HCT116 (cell line): ENCODE measurements at places on chromosomes 6 and 20. TPM values are rescaled to one million over a fixed set of nuclear protein-coding genes. Genes with fewer than 3 reads are reported as not detected.

GRCh38 chr6:63690221-63690620 lies 54.6 kb downstream of the PHF3 start:
- H3K36me3 ChIP-seq = peaks cover under 1% of the 10 kb centered on the region; the same call in 1 of the 2 replicates
- no peak overlapping the region for H3K27ac ChIP-seq
- peaks cover 9% of the 10 kb centered on the region for H3K4me1 ChIP-seq
- DNase-seq = no peak
- no peak overlapping the region for H3K4me3 ChIP-seq

DNA sequence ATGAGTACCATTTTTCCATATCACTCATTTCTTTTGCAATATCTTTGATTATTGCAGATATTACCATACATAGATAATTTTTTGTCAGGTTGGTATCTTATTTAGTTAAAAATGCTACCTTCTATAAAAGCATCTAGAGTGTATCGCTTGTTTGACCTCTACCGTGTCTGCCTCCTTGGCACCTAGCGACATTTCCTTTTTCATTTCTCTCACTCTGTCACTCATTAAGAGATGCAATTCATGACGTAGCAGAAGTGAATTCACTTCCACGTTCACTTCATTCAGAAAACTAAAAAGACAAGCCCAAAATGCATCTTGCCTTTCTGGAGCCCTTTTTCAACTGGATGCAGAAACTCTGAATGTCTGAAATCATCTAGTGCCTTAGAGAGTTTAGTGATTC lies 172.9 kb downstream of the MMS22L start:
- H3K27me3 ChIP-seq = no peaks in the 10 kb centered on the region
- no peak overlapping the region for H3K4me3 ChIP-seq
- no peaks in the 10 kb centered on the region for H3K4me1 ChIP-seq
- DNase-seq = no peak

DNA sequence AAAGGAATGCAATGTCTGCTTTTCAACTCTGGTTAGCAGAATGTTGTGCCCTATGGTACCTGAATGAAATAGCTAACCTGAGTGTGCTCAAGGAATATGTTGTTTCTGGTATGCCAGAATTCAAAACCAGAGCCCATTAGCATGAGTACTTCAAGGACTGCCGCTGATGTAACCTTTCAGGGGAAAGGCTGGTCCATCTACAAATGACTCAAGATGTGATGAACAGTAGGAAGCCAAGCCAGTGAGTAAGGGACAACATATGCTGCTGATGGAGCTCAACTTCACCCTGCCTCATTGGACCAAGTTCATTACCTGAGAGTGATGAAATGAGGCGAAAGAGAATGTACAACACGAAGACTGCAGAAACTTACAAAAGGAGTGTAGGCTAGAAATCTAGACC lies 95.7 kb upstream of the BMP2 start:
- H3K27ac ChIP-seq = no peak overlapping the region
- H3K4me3 ChIP-seq = no peak overlapping the region
- DNase-seq = no peak
- H3K36me3 ChIP-seq = no peaks in the 10 kb centered on the region

DNA sequence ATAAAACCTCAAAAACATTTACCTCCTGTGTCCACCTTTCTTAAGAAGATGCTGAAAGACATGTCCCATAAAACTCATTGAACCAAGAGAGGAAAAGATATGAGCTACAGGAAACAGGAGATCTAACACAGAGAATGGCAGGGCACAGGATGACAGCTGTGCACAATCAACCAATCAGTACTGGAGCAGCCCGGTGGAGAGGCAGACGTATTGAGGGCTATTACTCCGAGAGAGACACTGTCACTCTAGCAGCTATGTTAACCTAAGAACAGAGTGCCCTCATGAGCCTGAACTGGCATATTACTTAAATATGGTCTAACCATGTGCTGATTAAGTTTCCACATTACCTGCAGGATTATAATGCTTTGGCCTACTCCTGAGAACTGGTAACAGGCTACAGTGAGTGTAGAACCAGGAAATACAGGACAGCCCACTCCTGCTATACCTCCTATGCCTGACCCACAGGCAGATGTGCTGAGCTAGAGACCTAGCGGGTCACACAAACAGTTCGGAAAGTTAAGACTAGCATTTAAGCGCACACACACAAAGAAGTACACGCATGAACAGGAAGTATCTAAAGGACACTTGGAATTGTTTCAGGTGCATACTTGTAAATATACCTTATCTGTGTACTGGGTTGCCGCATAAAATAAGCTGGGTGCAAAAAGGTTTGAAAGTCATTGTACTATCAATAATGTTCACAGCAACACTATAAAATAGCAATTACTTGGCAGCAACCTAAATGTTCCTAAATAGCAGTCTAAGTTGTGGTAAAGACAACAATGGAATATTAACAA lies 199.3 kb upstream of the SHLD1 start:
- no peak overlapping the region for H3K4me3 ChIP-seq
- H3K4me1 ChIP-seq = no peaks in the 10 kb centered on the region
- H3K27me3 ChIP-seq = no peaks in the 10 kb centered on the region
- DNase-seq = no peak
- no peak overlapping the region for H3K27ac ChIP-seq

- H3K36me3 ChIP-seq = no peaks in the 10 kb centered on the region
- no peak overlapping the region for H3K4me3 ChIP-seq
- H3K27me3 ChIP-seq = no peaks in the 10 kb centered on the region
- H3K4me1 ChIP-seq = no peaks in the 10 kb centered on the region
- no peak overlapping the region for H3K27ac ChIP-seq
- no peak for DNase-seq
These were observed 55.6 kb downstream of the FILIP1 start for GRCh38 chr6:75438013-75438431.

- no peaks in the 10 kb centered on the region for H3K27me3 ChIP-seq
- no peak overlapping the region for H3K4me3 ChIP-seq
- H3K27ac ChIP-seq = no peak overlapping the region
- H3K36me3 ChIP-seq = no peaks in the 10 kb centered on the region
These were observed 24.6 kb downstream of the STK4 start for GRCh38 chr20:44990957-44991356.

DNA sequence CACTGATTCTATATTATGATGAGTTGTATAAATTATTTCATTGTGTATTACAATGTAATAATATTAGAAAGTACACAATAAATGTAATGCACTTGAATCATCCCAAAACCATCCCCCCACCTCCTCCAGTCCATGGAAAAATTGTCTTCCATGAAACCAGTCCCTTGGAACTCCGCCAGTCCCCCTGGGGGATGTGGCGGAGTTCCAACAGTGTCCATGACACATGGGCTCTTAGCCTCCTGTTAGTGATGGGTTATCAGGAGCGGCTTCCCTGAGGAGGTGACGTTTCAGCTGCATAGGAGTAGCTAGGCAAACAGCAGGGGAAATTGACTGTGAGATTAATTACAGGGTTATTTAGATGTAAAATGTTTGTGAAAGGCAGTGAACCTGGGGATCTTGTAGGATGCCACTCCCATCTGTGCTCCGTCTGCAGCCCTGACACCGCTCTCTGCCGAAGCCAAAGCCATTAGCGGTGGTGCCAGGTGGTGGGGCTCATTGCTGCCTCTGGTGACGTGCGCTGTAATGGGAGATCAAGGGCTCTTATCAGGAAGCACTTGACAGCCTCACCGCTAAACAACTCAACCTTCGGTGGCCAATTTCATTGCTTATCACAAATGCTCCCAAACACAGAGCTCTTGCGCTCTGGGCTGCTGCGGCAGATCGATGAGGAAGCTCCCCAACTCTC lies 81.6 kb upstream of the MC3R start:
- no peaks in the 10 kb centered on the region for H3K4me1 ChIP-seq
- no peak overlapping the region for H3K27ac ChIP-seq
- no peaks in the 10 kb centered on the region for H3K36me3 ChIP-seq
- H3K27me3 ChIP-seq = no peaks in the 10 kb centered on the region
- no peak overlapping the region for H3K4me3 ChIP-seq

DNA sequence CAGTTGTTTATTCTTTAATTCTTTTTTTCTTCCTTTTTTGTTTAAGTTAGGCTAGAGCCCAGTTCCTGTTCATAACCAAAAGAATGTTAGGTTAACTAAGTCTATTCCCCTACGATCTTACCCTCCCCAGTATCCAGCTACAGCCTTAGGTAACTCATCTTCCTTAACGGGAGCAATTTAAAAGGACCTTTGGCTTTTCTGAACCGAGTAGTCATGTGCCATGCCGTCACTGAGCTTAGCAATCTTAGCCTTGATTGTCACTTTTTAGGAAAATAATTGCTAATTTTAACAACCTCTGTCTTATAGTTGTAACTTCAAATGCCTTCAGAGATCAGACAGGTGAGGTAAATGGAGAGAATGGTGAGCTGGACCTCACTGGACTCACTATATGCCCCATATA lies 6.2 kb downstream of the METTL24 start:
- H3K4me3 ChIP-seq = no peak overlapping the region
- no peaks in the 10 kb centered on the region for H3K36me3 ChIP-seq
- no peak for DNase-seq
- no peaks in the 10 kb centered on the region for H3K4me1 ChIP-seq

DNA sequence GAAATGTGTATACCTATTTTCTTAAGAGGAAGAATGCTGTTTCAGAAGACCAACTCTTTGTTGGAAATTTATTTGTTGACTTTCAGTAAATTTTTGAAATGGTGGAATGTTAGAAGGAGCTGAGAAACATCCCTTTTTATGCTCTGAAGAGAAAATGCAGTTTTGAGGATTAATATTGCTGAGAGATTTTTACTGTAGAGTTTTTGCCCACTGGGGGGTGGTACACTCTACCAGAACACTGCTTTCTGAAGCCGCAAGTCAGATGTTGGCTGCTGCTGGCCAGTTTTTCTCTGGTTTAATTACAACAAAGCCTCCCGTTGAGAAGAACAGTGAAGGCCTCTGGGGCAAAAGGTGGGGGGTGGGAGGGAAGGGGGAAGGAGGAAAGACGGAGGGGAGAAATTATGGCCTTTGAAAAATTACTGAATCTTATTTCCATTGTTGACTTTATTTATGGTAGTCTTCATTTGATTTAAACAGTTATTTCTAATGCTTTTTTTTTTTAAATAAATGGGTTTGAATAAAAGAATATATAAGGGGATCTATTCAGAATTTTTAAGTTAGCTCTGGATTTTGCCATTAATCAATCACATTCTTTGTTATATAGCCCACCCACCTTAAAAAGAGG lies 3.0 kb downstream of the FLRT3 start:
- no peak for DNase-seq
- no peak overlapping the region for H3K27ac ChIP-seq
- H3K36me3 ChIP-seq = no peaks in the 10 kb centered on the region
- H3K27me3 ChIP-seq = no peaks in the 10 kb centered on the region

GRCh38 chr6:131948692-131949619 lies 2.2 kb downstream of the CCN2 start:
- H3K27ac ChIP-seq = no peak overlapping the region
- DNase-seq = no peak
- H3K4me3 ChIP-seq = no peak overlapping the region
- no peaks in the 10 kb centered on the region for H3K36me3 ChIP-seq
- no peaks in the 10 kb centered on the region for H3K27me3 ChIP-seq

DNA sequence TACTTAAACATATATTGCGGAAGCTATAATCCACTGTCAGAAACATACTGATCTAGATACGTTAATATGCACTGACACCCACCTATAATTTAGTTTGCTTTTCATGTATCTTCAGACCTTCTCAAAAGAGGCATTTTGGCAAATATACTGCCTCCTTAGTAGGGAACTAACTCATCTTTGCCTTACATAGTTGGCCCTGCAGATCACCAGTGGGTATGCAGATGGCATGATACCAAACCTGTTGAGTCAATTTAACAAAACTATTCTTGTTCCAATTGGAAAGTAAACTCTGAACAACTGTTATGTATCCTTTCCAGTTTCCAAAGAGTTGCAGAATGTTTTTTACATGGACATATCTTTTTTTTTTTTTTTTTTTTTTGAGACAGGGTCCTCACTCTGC lies 35.6 kb upstream of the TBC1D20 start:
- no peak overlapping the region for H3K27ac ChIP-seq
- DNase-seq = no peak
- H3K27me3 ChIP-seq = no peaks in the 10 kb centered on the region
- no peak overlapping the region for H3K4me3 ChIP-seq
- peaks cover 70% of the 10 kb centered on the region for H3K36me3 ChIP-seq

DNA sequence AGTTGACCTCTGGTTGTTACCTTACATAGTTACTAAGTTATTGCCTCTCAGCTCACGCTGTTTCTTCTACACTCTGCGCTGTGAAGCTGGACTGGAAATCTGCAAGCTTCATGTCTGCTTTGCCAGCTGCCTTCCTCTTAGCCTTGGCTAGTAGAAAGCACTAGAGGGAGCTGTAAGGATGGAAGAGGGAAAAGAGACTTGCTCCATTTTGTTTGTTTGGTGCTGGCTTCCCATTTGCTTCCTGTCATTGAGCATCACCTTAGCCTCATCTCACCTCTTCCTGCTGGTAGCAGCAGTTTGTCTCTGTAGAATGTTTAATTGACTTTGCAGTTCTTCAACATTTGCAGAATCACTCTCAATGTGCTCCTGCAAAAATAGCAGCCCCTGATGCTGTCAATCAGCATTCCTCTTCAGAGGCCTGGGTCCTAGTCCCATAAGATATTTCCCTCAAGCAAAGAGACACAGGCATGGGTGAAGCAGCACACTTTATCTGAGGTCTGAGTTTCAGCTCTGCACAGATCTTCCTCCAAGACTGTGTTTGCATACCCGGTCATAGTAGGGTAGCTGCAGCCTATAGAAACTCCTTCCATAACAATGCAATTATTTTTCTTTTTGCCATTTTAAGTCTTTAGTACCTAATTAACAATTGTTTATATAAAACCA lies 302.2 kb upstream of the EPHA7 start:
- no peak overlapping the region for H3K27ac ChIP-seq
- no peaks in the 10 kb centered on the region for H3K27me3 ChIP-seq
- no peak overlapping the region for H3K4me3 ChIP-seq
- no peak for DNase-seq

- H3K27ac ChIP-seq = no peak overlapping the region
- H3K4me3 ChIP-seq = no peak overlapping the region
- no peaks in the 10 kb centered on the region for H3K27me3 ChIP-seq
- no peaks in the 10 kb centered on the region for H3K4me1 ChIP-seq
- no peak for DNase-seq
- H3K36me3 ChIP-seq = no peaks in the 10 kb centered on the region
These were observed 21.4 kb upstream of the NCOA3 start for GRCh38 chr20:47480239-47480638.

Gene SYCP2L
- total RNA-seq = 4.9 TPM

Gene NEURL2
- 0.96 TPM for total RNA-seq

Gene TPX2
- 163 TPM for total RNA-seq

Gene NHSL1
- total RNA-seq = 15.4 TPM

Gene NMBR
- not detected for total RNA-seq

Gene TRIM40
- total RNA-seq = not detected

Gene BFSP1
- total RNA-seq = 8.8 TPM

Gene PBOV1
- not detected for total RNA-seq

Gene ANKRD6
- 9.9 TPM for total RNA-seq

Gene TPMT
- total RNA-seq = 10.1 TPM

Gene SMOC2
- 0.42 TPM for total RNA-seq
